ENCODE measurements at places on chromosomes 11 and 22.

GRCh38 chr22:25007444-25008106 is 55.1 kb downstream of the KIAA1671 start:
- no peak for DNase-seq

DNA sequence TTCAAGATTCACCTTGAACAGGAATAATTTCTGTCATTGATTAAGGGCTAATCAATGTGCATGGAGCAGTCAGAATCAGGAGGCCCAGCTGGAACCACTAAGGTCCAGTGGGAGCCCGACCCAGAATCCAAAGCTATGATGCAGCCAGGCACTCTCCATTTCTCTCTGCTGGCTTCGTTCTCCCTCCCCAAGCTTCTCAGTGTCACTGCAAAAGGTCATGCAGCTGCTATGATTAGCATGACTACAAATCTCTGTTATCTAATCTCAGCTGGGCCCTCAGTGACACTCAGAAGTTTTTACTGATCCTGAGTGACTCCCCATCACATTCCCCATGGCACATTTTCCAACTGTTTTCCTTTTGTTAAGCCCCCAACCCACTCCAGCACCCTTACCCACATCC is 31.1 kb upstream of the PRSS23 start:
- no peak for DNase-seq

- no peak for DNase-seq
These were observed 3.5 kb downstream of the KLHDC7B start for GRCh38 chr22:50548921-50549790.

GRCh38 chr11:69183613-69184012 is 27.9 kb downstream of the SMIM38 start:
- no peak for DNase-seq

DNA sequence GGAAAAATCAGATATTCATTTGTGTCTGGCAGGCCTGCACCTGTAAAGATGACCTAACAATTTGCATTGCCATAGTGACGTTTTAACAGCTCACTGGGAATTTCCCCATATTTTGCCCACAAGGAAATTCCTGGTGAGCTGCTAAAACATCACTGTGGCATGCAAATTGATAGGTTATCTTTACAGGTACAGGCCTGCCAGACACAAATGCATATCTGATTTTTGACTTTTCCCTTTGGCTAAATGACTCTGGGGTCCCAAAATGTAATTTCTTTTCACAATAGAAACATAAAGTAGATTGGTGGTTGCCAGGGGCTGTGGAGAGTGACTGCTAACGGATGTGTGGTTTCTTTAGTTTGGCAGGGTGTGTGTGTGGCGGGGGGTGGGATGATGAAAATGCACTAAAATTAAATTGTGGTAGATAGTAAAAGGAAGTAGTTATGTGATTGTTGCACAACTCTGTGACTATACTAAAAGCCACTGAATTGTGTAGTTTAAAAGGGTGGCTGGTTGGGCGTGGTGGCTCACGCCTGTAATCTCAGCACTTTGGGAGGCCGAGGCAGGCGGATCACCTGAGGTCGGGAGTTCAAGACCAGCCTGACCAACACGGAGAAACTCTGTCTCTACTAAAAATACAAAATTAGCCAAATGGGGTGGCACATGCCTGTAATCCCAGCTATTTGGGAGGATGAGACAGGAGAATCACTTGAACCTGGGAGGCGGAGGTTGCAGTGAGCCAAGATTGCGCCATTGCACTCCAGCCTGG is 18.5 kb upstream of the FEZ1 start:
- DNase-seq = peak; percentile 33

GRCh38 chr11:45079567-45079942 is 66.9 kb upstream of the PRDM11 start:
- no peak for DNase-seq

GRCh38 chr11:126136507-126136906 is 73.8 kb upstream of the CDON start:
- no peak for DNase-seq

DNA sequence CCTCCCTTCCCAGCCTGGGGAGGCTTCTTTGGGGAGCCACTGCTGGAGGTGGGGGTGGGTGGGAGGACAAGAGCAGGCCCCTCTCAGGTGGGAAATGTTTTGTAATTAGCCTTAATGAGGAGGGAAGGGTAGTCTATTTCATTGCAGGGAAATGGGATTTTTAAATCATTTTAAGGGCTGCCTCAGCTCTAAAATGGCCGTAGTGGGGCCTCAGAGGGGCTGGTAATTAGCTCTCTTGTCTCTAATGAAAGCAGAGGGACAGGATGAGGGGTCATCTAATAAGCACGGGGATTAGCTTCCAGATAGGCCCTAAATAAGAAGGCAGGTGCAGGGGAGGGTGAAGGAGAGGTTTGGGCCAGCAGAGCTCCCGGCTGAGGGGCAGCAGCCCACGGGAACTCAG is 46.5 kb downstream of the LMO1 start:
- no peak for DNase-seq

GRCh38 chr11:127966821-127967220 is 620.5 kb downstream of the ETS1 start:
- DNase-seq = no peak

DNA sequence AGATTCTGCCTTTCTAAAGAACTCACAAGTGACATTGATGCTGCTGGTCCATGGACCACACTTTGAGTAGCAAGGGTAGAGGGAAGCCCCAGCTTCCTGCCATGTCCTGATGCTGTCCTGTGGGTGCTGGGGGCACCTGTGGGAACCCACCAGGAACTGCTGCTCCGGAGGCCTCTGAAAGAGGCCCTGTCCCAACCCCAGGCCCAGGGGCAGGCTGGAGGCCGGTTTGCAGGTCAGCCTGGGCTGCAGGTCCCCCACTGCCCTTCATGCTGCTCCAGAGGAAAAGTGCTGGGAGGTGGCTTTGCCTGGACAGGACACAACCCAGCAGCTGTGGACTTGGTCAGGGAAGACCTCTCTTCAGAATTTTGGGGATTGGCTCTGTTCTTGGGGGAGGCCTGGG is 44.8 kb upstream of the SLC22A12 start:
- no peak for DNase-seq

- no peak for DNase-seq
These were observed 19.4 kb upstream of the CSNK2A3 start for GRCh38 chr11:11372461-11372860.

GRCh38 chr11:73510106-73510505 is 87.8 kb downstream of the FAM168A start:
- no peak for DNase-seq

DNA sequence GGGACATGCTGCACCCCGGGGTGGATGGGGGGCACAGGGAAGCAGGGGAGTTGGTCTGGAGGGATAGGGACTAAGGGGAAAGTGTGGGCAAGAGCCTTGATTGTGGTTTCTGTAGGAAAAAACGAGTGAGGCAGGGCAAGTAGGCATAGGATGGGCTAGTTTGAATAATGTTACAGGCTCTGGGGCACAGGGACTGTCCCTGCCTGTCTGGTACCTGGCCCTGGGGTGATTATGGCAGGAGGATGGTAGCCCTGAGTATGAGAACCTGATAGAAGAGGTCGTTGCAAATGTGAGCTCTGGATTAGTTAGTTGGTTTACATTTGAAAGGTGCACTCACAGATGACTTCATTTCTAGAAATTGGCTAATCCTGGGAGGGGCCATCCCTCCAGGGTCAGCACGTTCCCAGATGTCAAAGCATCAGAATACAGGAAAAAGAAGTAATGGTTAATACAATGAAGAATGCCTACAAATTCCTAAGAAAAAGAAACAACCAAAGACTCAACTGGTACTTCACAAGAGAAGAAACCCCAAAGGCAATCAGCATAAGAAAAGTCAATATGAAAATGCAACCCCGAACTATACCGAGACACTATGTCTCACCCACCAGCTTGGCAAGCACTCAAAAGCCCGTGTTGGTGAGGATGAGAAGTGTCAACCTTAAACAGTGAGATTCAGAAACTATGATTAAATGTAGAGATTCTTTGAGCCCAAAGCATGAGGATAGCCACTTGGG is 11.3 kb upstream of the SMIM38 start:
- no peak for DNase-seq

- no peak for DNase-seq
These were observed at the start of gene CFAP300 for GRCh38 chr11:102047305-102047924. Gene CFAP300 (plus strand): TSS chr11:102047437. CDS start chr11:102047471, 34 bp downstream.

DNA sequence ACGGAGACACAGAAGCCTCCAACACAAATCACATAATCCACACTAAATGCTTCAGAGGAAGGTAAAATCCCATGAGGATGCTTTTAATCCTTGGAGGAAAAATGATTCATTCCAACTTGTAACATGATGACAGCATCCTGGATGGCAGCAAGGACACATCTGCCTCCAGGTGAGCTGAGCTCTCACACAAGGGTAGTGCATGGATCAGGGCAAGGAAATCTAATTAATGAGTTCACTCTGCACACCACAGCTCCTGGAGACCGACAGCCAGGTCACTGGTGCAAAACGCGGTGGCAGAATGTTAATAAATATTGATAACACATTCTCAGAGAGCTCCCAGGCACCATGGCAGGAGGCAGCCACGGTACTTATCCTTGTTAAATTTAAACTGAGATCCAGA is 40.3 kb upstream of the CYP2D6 start:
- no peak for DNase-seq

DNA sequence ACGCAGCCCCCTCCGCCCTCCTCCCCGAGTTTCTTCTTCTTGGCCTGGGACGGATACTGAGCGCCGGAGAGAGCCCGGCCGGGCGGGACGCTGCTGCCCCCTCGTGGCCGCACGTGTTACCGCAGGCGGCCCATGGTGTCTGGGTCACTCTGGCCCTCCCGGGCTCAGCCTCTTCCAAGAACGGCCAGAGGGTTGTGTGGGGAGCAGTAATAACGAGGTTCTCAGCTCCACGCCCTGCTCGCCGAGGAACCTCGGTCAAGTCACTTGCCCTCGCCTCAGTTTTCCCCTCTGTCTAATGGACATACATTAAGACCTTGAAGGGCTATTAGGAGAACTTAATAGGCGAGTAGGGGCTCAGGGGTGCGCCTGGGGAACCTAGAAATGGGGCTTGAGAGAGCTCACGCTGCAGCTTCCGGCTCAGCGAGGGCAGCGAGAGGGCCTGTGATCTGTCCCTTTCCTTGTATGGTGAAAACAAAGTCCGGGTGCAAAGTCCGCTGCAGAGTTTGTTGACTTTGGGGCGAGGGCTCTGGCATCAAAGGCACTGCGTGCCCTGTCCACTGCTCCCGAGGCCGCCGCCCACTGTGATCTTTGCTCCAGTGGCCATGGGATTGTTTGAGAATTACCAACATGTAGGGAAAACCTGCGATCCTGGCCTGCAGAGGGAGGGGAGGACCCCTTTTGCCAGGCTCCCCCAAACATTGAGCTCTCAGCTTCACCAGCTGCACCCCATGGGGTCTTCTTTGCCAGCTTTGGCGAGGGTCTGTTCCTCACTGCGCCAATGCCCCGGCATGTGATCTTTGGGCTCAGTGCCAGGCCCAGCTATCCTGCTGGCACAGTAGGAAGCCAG is 14.4 kb upstream of the LRP5 start:
- DNase-seq = peak; percentile 66

- no peak for DNase-seq
These were observed 7.1 kb downstream of the PRPF19 start for GRCh38 chr11:60899046-60899936.

GRCh38 chr22:26922806-26923205 is 265.4 kb downstream of the MIAT start:
- DNase-seq = no peak

- no peak for DNase-seq
These were observed 802.0 kb downstream of the KCNA4 start for GRCh38 chr11:29214833-29215232.

DNA sequence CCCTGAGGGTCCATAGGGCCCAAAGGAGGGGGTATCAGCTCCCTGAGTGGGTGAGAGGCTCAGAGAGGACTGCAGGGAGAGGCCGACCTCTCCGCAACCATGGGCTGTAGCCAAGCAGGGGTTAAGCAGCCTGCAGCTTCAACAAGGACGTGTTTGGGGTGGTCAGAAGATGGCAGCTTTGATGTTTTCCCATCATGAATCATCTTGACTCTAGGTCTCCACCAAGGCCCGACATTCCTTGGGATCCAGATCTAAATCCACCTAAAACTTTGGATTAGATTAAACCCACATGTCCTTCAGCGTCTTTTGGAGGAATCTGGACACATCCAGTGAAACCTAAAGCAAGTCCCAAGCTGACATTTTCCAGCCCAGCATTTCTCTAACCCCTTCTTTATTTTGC is 19.8 kb downstream of the FBLN1 start:
- no peak for DNase-seq

- no peak for DNase-seq
These were observed 14.8 kb downstream of the TRIM29 start for GRCh38 chr11:120122924-120123683.

- DNase-seq = no peak
These were observed 18.1 kb downstream of the MMP10 start for GRCh38 chr11:102762361-102762767.

DNA sequence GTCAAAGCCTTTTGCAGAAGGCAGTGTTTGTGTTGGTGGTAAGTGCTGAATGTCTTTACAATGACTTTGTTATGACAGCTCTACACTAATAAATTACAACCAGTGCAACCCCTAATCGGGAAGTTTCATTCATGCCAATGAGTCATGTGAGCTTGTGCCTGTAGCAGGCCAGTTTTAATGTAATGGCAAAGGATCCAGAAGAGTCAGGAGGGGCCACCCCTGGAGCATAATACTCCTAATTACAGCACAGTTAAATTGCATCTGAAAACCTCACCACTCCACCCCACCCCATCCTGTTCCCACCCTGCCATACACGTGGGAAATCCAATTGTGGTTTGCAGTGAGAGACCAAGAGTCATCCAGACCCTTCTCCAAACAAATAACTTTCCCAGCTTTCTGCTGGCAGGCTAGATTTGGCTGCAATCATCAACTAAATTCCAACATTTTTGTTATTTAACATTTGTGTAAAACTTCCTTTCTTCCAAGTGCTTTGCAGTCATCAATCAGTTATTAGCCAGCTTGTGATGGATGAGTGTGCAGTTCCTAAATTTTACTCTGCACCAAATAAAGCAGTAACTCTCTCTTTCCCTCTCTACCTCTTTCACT is 277.3 kb upstream of the FAT3 start:
- no peak for DNase-seq

DNA sequence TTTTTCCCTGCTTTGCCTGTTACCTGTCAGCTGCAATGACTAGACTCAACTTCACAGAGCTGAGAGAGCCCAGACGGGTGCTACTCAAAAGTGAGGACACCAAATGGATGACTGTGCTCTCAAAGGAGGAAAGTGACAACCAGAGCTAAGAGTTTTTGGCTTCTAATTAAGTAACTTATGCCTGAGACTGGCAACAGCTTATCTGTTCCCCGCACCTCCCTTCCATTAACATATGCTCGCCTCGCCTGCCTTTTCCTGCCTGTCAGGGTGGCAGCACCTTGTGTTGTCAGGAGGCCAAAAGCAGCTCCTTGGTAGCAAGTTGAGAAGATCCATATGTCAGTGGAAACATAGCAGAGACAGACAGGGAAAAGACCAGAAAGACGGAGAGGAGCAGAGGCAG is 573.9 kb upstream of the KIRREL3 start:
- DNase-seq = no peak

GRCh38 chr11:100152766-100153165 is 534.3 kb upstream of the ARHGAP42 start:
- no peak for DNase-seq

GRCh38 chr11:96736601-96737000 is 346.8 kb downstream of the JRKL start:
- DNase-seq = no peak

GRCh38 chr11:79287952-79288351 is 152.9 kb downstream of the TENM4 start:
- no peak for DNase-seq

GRCh38 chr11:101996111-101996510 is 51.1 kb upstream of the CFAP300 start:
- DNase-seq = no peak

Data from bone marrow (tissue), 2 donors.